Fibroblast of the aortic adventitia (primary cell): ENCODE measurements at places on chromosomes 16 and 17. TPM values are rescaled to one million over a fixed set of nuclear protein-coding genes. Genes with fewer than 3 reads are reported as not detected.
A peak's percentile ranks its signal among the peaks of the same experiment; 100 is the strongest.

DNA sequence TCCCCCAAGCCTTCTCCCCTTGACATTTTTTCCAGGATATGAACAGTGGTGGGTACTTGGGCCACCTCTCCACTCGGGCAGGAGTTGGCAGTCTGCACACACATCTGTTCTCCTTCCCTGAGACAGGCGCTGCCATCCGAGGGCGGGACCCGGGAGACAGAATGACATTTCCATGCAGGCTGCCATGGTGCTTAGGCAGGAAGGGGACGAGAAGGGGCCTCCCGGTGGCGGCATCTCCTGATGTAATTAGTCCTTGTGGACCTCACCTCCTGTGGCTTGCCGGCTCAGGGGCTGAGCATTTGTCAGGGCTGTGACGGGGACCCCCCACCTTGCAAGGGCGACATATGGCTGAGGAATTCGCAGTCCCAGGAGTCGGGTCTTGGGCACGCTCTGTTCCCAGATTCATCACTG lies 197.2 kb downstream of the FOXL1 start:
- DNase-seq: no peak

DNA sequence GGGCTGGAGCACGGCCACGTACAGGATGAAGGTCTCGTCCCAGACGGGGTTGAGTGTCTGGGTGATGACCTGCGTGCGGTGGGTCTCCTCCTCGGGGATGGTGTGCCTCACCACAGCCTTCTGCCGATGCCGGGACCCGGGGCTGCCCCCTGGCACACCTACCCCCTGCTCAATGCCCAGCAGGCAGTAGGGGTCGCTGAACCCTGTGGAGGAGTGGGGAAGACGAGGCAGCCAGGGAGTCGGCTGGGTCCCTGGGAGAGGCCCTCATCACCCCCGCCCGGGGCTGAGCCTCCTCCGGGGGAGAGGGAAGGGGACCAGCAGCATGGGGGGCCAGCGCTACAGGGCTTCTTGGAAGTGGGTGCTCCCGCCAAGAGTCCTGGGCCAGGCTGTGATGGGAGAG lies 1.8 kb downstream of the UNC13D start:
- no peak for DNase-seq

DNA sequence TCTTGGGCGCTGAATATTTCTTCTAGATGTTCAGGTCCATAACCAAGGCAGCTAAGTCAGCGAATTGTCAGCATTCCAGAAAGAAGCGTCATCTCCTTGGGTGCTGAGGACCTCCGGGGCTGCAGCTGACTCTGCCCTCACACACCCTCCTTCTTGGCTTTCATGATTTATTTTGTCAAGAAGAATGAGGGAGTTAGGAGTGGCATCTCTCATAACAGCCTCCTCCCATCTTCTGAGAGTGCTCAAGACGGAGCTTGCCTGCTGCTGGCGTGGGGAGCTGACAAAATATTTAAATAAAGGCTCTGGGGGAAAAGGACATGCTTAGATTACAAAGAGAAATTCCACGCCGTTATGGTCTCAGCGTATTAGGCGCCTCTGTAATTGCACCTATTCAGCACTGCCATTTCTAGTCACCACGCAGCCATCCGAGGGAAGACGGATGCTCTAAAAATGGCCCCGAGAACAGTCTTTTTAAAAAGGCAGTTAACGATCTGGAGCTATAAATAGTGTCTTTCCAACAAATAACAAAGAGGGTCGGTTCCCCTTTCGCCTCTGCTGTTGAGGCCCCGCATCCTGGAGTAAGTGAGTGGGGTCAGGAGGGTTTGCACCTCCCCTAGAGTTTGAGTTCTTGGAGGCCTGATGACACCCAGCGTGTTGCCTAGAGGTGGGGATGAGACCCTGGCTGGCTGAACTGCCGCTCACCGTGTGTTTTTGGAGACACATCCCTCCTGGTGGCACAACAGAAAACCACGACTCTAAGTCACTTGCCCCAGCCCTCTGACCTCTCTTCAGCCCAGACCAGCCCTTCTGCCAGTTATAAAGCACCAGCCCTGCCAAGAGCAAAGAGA lies 187.0 kb downstream of the CCDC182 start:
- peak; percentile 67 for DNase-seq

KRTAP17-1 gene
- total RNA-seq: not detected in 2 replicates

GRCh38 chr17:9792181-9792840 lies 919 bp upstream of the DHRS7C start:
- no peak for DNase-seq
